ENCODE measurements at places on chromosomes 2 and 18.

GRCh38 chr2:28311660-28312249 is 80.9 kb upstream of the FOSL2 start:
- DNase-seq: no peak

DNA sequence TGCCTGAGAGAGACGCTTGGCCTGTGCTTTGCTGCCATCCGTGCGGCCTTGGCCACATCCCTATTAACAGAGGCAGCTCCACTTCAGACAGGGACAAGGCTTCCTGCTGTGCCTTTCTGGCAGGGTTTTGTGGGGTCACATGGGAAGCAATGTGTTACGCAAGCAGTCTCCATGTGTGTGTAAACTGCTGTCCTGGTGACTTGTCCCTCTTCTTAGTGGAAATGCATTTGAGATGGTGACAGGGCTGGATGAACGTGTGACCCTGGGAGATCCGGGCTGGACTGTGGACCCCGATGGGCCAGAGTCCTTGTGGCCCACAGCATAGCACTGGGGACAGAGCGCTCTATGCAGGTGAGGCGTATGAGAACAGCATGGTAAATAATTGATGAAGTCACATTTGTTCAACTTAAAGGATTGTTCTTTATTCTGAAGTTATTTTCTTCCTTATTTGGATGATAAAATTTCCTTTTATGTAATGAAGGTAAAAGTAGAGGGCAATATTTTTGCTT is 23.2 kb downstream of the ASB1 start:
- no peak for DNase-seq

- DNase-seq: no peak
Measured at GRCh38 chr2:226413498-226414130, 386.0 kb downstream of the IRS1 start.

GRCh38 chr2:205696927-205697441 is 14.7 kb downstream of the NRP2 start:
- DNase-seq: no peak

- no peak for DNase-seq
Measured at GRCh38 chr18:79502782-79503181, 107.1 kb downstream of the NFATC1 start.

- DNase-seq: no peak
Measured at GRCh38 chr18:79873449-79874110, 75.8 kb downstream of the KCNG2 start.

- no peak for DNase-seq
Measured at GRCh38 chr2:47720036-47720435, 62.9 kb upstream of the MSH6 start.

GRCh38 chr2:5410991-5411700 is 281.0 kb upstream of the SOX11 start:
- DNase-seq: no peak
